SK-N-MC (cell line): ENCODE measurements at places on chromosomes 11 and 22.

DNA sequence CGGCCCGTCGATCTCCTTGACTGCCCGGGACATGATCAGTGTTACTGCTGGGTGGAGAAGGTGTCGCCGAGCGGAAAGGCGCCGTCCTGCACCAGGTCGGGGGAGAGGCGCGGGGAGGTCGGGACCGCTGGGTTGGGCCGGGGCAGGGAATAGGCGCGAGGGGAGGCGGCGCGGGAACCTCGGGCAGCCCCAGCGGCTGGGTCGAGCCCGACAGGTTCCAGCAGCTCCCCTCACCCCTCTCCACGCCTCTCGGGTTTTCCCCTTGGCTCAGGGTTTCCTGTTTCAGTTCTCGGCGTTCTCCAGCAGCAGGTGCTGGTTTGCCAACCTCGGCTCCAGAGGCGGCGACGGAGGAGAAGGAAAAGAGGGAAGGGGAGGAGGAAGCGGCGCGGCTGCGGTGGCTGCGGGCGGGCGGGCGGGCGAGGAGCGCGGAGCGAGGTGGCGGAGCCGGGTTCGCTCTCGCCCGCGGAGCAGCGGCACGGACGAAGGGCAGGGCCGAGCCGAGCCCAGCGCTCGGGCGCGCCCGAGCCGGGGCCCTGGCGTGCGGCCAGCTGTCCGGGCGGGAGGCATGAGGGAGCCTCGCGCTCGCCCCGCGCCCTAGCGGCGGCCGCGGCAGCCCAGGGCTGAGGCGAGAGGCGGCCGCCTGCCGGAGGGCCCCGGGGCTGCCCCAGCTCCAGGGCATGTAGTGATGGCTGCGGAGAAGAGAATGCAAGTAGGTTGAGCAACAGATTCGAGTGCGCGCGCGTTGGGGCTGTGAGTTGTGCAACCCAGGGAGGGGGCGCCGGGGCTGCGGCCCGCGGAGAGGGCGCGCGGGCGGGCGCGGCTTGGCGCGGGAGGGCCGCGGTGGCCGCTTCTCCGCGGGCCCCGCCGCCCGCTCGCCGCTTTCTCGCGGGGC lies at the start of gene ZC3H12C:
Gene ZC3H12C (plus strand): TSS at position 878 of the 892 bp plus-strand sequence. CDS start 20 bp downstream, outside the sequence.
- no peak for DNase-seq

- no peak for DNase-seq
Observed at GRCh38 chr22:30238661-30239487, 7.7 kb downstream of the LIF start.

DNA sequence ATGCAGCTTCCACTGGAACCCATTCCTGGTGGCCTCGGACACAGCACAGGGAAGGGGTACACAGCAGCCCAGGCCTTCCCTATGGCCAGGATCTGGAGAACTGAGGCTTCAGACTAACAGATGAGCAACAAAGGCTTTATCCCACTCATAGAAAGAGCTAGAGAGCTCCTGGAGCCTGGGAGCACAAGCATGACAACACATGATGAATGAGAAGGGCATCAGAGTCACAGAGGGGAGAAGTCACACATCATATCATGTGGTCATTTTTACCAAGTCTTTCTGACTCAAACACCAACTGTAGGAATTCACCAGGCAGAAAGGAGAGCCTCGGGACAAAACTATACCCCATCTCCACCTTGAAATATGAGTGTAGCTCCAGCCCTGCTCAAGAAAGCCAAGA lies 43.2 kb downstream of the NRXN2 start:
- no peak for DNase-seq

DNA sequence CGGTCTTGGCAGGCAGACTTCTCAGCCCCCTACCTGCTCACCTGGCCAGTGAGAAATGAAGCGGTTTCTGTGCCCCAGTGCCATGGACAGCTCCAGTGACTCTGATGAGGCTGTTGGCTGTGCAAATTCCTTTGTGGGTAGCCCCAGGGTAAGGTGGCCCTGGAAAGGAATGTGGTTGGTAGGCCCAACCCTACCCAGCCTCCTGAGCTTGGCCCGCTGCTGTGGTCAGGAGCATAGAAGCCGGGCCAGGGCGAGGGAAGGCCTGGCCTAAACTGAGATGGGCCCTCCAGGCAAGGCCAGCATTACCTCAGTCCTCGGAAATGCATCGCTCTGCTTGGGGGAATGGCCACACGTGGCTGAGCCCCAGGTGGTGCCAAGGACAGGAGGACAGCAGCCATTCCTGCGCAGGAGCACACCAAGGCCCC lies 16.9 kb downstream of the DAGLA start:
- DNase-seq, result no peak

DNA sequence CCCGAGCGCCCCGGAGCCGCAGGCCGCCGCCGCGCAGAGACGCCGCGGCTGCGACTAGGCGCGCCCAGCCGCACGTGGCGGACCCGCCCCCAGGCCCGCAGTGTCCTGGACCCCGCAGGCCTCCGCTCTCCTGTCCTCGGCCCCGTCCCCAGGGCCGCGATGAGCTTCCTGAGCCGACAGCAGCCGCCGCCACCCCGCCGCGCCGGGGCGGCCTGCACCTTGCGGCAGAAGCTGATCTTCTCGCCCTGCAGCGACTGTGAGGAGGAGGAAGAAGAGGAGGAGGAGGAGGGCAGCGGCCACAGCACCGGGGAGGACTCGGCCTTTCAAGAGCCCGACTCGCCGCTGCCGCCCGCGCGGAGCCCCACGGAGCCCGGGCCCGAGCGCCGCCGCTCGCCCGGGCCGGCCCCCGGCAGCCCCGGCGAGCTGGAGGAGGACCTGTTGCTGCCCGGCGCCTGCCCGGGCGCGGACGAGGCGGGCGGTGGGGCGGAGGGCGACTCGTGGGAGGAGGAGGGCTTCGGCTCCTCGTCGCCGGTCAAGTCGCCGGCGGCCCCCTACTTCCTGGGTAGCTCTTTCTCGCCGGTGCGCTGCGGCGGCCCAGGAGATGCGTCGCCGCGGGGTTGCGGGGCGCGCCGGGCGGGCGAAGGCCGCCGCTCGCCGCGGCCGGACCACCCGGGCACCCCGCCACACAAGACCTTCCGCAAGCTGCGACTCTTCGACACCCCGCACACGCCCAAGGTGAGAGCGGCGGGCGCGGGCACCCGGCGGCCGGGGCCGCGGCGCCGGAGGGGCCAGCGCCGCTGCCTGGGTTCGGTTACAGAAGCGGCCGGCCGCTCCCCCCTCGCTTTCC lies 528 bp downstream of the WEE1 start:
- no peak for DNase-seq

DNA sequence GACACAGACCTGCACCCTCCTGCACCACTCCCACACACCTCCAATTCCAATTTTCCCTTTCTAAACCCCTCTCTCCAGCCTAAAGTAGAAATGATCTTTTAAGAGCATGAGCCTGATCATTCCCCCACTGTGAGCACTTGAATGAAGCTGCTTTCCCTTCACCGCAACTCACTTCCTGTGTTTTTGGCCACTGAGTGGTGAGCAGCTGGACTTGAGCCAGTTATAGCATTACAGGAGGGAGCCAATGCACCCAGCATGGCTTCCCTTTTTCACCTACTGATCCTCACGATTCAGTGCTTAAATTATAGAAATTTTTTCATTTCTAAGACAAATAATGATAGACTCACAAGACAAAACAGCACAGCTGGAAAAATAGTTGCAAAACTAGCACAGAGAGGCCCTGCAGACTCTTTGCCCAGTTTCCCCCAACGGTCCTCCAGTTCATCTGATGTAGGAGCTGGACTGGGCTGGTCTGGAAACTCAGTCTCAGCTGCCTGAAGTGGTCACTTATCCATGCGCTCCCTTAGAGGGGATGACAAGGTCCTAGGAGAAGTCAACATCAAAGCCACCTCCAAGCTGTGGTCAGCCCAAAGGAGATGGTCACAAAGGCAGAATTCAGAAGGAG lies 9.7 kb upstream of the APOL4 start:
- DNase-seq, result no peak

GRCh38 chr11:16223558-16223957 lies 132.8 kb downstream of the SOX6 start:
- no peak for DNase-seq

DNA sequence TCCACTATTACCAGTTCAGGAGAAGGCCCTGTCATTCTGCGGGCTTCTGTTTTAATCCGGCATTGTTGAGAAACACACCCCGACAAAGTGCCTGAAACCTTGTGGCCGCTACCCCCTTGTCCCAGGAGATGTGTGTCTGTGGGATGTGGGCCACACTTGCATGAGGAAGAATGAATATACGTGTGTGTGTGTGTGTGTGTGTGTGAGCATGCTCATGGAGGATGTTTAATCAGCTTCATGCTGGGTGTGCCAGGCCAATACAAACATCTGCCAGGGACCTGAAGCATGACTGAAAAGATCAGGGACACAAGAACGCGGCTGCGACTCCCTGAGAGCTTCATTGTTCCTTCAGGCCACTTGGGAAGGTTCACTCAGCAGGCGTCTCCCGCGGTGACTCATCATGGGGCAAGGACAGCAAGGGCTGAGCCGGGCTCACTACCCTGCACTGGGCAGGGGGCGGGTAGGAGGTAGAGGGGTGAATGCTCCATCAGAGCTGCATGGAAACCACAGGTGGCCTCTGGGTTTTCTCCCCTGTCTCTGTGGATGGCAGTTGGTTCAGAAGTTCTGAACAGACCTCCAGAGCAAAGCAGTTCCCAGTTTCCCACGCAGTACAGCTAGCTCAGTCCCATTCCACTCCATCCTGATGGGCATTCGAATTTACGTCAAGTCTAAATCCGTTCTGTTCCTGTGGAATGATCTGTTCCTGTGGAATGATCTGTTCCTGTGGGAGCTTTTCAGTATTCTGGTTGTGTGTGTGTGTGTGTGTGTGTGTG lies 7.0 kb upstream of the MALAT1 start:
- no peak for DNase-seq

DNA sequence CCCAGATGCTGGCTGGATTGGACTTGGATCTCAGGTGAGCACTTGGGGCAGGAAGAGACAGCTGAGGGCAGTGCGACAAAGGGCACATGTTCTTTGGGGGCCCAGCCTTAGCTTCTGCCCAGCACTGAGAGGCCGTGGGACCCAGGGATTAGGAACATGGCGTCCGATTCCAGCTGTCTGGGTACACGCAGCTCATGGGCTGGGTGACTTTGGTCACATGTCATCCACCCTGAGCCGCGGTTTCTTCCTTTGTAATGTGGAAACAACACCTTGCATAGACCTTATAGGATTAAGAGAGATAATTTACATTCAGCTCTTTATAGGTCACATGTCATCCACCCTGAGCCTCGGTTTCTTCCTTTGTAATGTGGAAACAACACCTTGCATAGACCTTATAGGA lies 39.8 kb downstream of the MYO18B start:
- DNase-seq, result no peak

DNA sequence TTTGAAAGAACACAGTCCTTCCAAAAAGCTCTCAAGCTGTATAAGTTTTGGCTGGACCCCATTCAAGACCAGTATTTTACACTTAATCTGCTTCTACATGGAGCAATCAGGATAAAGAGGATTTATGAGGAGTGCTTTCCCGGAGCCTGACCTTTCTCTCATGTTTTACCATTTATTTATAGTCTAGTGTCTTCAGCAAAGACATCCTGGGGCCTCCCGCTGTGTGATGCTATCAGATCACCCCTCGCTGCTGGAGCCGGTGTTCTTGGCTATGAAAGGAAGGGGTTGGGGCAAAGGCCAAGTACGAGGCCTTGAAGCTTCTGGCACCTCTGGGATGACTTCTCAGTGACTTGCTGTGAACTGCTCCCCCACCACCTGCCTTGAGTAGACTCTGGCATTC lies 189.6 kb downstream of the ADAMTS15 start:
- DNase-seq, result no peak

DNA sequence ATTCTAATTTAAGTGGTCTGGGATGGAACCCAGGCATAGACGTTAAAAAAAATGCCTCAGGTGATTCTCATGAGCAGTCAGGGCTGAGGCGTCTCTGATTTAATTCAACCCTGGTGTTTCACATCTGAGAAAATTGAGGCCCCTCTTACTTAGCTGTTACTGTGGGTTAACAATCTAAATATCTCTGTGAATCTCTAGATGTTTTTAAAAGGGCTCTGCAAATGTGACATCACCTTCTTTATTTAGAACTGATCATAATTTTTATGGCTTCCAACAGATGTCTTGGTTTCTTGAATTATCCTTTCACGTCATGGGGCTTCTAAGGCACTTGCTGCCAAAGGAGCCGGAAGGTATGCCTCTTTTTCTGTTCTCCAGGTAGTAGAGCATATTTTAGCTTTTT lies 76.1 kb upstream of the LIN7C start:
- DNase-seq, result no peak

GRCh38 chr11:12376259-12377081 lies 901 bp upstream of the PARVA start:
- DNase-seq, result no peak

GRCh38 chr11:61916737-61917333 lies 531 bp downstream of the RAB3IL1 start:
- DNase-seq, result no peak

DNA sequence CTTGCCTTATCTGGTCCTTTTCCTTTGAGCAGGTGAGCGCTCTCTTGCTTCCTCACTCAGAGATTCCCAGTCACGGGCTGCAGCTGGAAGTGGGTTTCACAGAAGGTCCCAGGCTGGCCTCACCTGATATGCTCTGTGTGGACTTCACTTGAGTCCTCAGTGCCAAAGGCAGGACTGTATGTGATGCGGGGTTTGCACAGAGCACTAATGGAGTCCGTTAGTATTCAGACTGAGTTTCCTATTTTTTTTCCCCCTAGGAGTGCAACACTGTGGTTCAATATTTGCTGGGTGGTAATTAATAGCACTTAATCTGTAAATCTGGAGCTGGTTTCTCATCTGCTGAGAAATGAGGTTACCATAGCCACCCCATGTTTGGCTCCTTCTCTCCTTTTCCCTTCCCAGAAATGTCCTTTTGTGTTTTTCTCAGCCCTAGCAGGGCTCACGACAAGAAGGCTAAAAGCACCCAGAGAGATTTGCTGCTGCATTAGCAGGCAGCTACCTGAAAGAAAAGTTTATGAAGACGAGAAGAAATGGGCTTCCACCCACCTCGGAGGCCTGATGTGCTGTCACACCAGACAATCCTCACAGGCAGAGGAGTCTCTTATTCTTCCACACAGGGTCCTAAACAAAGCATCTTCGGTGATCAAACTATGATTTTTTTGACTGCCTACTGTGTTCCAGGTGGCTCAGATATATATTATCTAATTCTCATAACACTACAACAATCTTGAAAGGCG lies 262.1 kb downstream of the KIRREL3 start:
- DNase-seq, result no peak

DNA sequence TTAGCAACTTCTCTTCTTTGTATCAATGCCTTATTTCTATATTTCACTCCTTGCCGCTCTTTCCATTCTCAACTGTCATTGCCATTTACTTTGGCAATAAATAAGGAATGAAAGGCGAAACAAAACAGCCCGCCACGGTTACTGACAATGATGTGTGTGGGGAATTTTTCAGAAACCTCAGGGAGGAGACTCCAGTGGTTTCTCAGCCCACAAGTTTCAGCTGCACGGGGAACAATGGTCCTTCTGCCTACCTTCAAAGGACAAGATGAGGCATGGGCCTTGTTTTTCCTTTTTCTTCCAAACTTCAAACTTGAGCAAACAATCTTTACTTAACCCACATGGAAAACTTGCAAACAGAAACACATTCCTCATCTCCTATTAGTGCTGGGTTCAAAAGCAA lies 409.4 kb downstream of the METTL15 start:
- DNase-seq, result no peak

GRCh38 chr11:36257351-36257750 lies 31.9 kb downstream of the COMMD9 start:
- DNase-seq, result no peak

- no peak for DNase-seq
Observed at GRCh38 chr11:74466916-74467885, at the start of gene KCNE3. Gene KCNE3, minus strand, starts transcription at chr11:74467549. Its CDS starts 9,986 bp downstream, at chr11:74457563.

- DNase-seq, result no peak
Observed at GRCh38 chr11:64226507-64227051, 505 bp downstream of the NUDT22 start.

- no peak for DNase-seq
Observed at GRCh38 chr11:26820739-26821138, 98.9 kb upstream of the SLC5A12 start.
